ENCODE measurements at places on chromosomes 13 and 19. TPM values are rescaled to one million over a fixed set of nuclear protein-coding genes. Genes with fewer than 3 reads are reported as not detected.

DNA sequence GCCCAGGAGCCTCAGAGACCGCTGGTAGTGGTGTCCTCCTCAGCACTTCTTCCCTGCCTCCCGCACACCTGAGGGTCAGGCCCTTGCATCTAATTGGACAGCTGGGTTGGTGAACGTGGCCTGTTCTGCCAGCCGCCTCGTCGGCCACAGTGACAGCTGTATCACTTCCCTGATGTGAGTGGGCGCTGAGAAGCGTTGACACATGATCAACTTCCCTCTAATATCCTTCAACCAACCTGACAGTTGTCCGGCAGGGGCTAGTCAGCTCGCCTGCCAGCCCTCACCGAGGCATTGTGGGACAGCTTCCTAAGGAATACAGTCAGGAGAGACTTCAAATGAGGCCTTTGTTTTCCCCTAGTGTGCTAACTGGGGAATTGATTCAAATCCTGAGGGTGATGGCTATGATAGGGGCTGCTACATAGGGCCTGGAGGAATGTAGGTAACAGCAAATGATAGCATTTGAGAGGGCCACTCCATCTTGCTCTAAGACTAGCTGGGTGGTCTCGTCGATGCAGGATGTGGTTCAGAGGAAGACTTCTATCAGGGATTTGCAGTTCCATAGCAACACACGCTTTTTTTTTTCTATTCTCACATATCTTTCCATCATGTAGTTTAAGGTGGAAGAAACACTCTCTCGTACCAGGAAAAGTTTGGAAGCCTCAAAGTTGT, 230.8 kb downstream of the TSHZ3 start:
- no peak overlapping the region for H3K27ac ChIP-seq
- H3K36me3 ChIP-seq: no peaks in the 10 kb centered on the region
- H3K4me3 ChIP-seq: no peak overlapping the region

GRCh38 chr13:109869312-109870237, 83.2 kb upstream of the IRS2 start:
- no peak for DNase-seq
- H3K27ac ChIP-seq: peak overlapping the region; percentile 61
- peak overlapping the region; percentile 57 for H3K4me3 ChIP-seq
- H3K27me3 ChIP-seq: no peaks in the 10 kb centered on the region
- peaks cover 22% of the 10 kb centered on the region for H3K4me1 ChIP-seq

Gene MRPS12
- 9.9 TPM for total RNA-seq

Gene MAST1
- 2.0 TPM for total RNA-seq

Gene ELSPBP1
- not detected for total RNA-seq

Gene TNFRSF19
- total RNA-seq: 0.85 TPM
